ENCODE measurements at places on chromosomes 3 and 15.

DNA sequence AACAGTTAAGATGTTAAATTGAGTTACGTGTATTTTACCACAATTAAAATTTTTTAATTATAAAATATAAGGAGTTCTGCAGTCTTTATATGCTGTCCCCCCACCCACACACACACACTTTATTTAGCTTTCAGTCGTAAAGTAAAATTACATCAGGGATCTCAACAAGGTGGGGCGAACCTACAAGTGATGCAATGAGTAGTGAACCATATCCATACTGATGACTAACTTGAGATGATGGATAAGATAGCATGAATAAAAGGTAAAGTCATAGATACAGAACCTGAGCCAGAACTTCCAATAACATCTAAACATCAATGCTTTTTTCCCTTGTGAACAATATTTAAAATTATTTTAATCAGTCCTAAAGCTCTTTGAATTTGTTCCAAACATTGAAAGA, 77.2 kb downstream of the VPS13C start:
- DNase-seq, result no peak

DNA sequence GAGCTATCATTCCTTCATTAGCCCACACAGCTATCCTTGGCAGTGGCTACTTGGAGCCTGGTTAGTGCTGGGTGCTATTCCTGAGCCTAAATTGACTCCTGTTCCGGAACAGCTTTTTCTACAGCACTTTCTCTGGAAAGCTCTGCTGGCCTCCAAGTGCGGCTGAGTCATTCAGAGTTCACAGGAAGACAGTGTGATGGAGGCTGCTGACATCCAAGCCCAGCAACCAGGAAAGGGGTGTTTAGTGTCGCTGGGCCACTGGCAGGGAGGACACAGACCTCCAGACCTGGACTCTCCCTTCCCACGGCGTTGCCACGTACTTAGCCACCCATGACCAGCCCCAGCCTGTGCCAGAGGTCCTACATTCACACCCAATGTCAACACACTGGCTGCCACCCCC, 28.7 kb downstream of the CACNA2D2 start:
- no peak for DNase-seq

DNA sequence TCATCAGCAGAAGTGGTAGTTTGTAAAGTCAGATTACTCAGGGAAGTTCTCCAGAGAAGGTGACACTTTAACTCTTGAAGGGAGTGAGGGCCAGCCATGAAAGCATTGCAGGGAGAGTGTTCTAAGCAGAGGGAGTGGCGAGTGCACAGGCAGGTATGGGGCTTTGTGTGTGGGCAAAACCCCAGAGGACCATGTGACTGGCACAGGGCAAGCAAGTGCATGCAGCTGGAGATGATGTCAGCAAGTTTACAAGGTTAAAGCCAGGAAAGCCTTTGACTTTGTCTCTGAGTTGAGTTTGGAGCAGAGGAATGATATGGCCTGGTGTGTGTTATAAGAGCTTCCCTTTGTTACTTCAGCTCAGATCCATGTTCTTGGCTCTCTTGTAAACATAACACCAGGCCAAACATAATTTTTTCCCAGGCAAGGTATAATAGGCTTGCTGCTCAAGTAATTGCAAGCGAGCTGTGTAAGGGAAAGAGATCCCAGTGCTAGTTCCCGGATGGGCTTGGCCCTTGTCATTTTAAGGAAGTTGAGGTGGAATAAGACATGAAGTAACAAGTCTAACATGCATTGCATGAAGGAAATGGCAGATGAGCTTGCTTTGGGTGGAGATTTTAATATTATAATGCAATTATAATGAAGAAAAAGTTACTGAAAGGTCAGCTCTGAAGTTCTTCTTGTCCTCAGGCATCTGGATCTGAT, 341.1 kb upstream of the LRRC3B start:
- DNase-seq, result no peak

DNA sequence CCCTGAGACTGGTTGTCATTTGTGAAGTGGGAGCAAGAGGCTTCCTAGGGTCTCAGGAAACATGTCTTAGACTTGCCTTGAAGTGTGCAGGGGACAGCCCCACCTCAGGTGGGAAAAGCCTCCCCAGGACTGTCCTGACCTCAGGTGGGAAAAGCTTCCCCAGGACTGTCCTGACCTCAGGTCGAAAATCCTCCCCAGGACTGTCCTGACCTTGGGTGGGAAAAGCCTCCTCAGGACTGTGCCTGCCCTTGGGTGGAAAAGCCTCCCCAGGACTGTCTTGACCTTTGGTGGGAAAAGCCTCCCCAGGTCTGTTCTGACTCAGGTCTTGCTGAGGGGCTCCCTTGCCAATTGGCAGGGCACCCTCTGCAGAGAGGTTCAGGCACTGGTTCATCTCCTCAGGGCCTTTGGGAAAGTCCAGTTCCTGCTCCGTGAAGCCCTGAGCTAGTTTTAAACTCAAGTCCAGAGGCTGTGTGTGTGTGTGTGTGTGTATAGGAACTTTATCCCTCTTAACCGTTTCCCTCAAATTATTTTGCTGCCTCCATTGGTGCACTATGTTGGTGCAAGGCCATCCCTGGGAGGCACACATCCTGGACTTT, 64.7 kb downstream of the WNT7A start:
- DNase-seq, result no peak

DNA sequence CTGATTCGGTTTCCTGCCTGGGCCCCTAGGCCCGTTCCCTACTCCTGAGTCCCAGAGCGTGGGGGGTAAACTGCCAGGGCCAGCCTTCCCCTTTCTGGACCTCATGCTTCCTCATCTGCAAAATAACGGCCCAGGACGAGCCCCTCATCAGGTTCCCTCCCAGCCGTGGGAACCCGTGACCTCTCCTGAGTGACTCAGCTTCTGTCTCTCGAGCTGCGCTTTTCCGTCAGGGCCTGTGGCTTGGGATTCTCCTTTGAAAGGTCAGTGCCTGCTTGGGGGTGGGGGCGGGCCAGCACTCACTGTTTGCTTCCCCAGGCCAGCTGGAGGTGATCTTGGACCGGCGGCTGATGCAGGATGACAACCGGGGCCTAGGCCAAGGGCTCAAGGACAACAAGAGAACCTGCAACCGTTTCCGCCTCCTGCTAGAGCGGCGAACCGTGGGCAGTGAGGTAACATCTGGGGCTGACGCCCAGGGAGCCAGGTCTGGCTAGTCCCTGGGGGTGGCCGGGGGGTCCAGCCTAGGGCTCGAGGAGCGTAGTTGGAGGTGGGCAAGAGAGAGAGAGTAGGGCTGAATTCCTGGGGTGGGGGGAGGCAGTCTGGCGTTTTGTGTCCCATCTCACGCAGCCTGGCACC, 12.8 kb downstream of the MAN2A2 start:
- DNase-seq, result no peak

All from activated CD8-positive, alpha-beta memory T cell treated with anti-CD3 and anti-CD28 coated beads for 48 hours (primary cell).